ENCODE measurements at places on chromosomes 12 and 14.

- no peak for DNase-seq
These were observed at the start of gene GLI1 for GRCh38 chr12:57459750-57460467. Gene GLI1 (plus strand): TSS chr12:57459785. CDS start chr12:57463692, 3,907 bp downstream.

DNA sequence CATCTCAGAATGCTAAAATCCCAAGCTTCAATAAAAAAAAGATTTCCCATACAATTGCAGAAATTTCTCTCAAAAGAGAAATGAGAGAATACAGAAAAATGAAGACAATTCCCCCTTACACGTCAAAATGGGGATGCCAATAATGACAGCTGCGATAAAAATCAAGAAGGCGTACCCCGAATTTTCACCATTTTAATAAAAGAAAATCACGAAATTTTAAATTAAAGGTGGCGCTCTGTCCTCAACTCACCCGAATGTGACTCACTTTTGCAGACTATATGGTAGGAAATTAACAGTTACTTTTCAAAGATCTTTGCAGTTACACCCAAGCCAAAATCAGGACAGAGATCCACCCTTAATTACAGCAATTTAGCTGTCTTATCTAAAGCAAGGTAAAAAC is 2.1 kb downstream of the ATP2B1 start:
- no peak for DNase-seq

- DNase-seq, result no peak
These were observed 1085.9 kb downstream of the BCL11B start for GRCh38 chr14:98186140-98186539.

GRCh38 chr12:94266796-94267536 is 118.6 kb downstream of the PLXNC1 start:
- no peak for DNase-seq

GRCh38 chr12:87119713-87120112 is 863.5 kb upstream of the MGAT4C start:
- DNase-seq, result no peak

DNA sequence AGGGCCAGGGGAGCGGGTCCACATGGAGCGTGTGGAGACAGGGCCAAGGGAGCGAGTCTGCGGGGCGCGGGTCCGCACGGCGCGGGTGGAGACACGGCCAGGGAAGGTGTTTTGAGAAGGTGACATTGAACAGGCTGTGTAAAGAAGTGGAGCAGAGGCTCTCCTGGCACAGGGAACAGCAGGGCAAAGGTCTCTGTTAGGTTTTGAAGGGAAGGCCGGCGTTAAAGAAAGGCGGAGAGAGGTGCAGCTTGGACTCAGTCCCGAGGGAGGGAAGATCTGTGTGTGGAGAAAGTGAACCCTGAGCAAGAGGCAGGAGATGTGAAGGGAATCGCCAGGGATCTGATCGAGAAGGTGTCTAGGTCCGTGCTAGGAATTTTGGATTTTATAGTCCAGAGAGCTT is 1.8 kb downstream of the PXMP2 start:
- no peak for DNase-seq

DNA sequence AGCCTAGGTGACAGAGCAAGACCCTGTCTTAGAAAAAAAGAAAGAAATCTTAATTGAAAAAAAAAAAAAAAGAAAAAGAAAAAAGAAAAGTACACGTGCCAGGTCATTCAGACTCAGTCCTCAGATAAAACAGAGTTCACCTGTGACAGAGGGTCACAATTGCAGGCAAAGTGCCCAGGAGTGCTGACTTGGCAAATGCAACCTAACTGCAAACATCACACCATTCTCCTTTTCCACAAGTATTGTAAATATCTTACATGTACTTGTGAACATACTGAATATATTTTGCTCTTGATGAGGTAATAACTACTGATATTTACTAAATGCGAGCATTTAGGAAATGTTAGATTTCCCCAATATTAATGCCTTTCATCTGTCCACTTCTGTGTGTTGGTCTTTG is 9.0 kb upstream of the COL2A1 start:
- DNase-seq, result no peak

GRCh38 chr12:11174022-11174421 is 3.0 kb downstream of the SMIM10L1 start:
- DNase-seq, result peak; percentile 70

GRCh38 chr14:100604709-100605108 is 17.5 kb upstream of the BEGAIN start:
- no peak for DNase-seq

DNA sequence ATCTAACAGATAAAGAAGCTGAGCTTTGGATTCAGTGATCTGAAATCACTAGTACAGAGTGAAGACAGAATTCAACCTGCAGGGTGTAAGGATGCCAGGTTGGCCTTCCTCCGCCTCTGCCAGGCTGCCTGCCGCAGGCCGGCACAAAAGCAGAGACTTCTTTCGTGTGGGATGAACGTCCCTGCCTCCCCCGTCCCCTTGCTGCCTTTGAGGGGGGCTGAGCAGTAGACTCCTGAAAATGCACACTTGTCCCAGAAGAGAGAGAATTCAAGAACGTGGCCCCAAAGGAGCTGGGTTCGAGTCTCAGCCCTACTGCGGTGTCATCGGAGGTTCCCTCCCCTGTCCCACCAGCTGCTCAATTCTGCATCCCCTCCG is 154.3 kb downstream of the BCL11B start:
- DNase-seq, result no peak

- DNase-seq, result no peak
These were observed 5.0 kb downstream of the HNRNPC start for GRCh38 chr14:21264025-21264801.

- no peak for DNase-seq
These were observed 30.3 kb downstream of the HIP1R start for GRCh38 chr12:122865268-122866231.

GRCh38 chr12:32270818-32271710 is 128.3 kb upstream of the FGD4 start:
- DNase-seq, result no peak

DNA sequence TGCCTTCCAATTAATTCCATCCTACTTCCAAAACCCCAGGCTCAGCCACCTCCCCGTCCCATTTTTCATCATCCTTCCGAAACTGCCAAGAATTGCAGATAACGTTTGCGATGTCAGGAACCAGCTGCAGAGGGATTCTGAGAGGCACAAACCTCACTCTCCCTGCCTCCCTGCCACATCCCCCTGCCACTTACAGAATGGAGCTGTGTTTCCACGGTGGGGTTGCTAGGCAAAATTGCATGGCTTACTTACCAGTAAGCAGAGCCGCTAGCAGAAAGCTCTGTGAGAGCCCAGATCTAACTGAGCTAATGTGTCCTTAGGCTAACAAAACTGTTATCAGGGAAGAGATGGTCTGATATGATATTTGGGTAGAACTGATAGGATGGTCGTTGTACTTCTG is 127.4 kb downstream of the KCNK10 start:
- DNase-seq, result no peak

- no peak for DNase-seq
These were observed 23.8 kb downstream of the HSPB8 start for GRCh38 chr12:119202544-119202943.

DNA sequence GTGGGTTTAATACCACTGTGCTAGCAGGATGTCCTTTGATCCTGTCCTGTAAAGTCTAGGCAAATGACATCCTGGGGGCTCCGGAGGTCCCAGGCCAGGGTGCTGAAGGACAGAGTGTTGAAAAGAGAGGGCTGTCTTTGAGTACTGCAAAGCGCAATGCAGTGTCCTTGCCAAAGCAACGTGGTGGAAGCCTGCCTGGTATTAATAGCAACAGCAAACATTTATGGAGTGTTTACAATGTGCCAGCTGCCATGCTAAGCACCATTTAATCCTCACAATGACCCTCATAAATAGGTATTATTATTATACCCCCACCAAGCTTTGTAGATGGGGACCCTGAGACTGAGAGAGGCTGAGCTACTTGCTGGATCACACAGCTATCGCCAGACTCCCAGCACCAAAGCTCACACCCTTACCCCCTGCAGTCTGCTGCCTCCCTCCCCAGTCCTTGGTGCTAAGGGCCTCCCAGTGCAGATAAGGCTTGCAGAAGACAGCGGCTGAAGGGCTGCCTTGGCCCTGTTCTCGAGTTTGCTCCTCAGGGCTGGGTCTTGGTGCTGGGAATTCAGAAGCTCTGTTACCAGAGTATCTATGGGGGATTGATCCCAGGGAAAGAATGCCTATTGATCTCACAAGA is 427.7 kb downstream of the FUT8 start:
- DNase-seq, result peak; percentile 91

DNA sequence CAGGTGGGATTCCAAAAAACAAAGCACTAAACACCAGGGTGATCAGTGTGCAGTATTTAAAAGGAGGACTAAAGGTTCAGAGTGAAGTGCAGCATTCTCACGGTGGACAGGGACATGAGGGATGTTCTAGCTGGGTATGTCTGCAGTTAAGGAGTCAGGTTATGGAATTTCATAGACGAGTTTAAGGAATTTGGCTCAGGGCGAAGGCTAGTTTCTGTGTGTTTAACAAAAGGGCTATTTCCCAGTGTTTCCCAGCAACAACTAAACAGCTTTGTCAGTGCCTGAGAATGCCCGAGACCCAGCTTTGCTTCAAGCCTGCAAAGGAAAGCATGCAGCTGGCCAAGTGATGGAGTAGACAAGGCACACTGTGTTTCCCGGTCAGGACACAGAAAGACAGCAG is 7.0 kb downstream of the KRT1 start:
- DNase-seq, result no peak

DNA sequence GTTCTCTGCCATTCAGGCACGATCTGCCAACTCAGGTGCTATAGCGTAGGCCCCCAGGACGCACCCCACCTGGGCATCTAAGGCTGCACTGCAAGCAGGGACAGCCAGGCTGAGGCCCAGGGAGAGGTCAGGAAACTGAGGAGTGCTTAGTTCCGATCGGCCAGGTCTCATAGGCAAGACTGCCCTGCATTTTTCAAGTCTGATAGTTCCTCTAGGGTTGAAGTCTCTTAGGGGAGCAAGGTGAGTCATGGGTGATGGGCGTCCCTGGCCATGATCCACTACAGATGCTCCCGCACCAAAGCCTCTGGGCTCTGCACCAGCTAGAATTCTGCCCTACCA is 13.2 kb downstream of the NOPCHAP1 start:
- no peak for DNase-seq

- no peak for DNase-seq
These were observed 88.4 kb downstream of the CAND1 start for GRCh38 chr12:67357376-67358125.

GRCh38 chr12:84413656-84414055 is 498.9 kb downstream of the SLC6A15 start:
- no peak for DNase-seq

- no peak for DNase-seq
These were observed 117.9 kb downstream of the SCAF11 start for GRCh38 chr12:45872446-45872845.

DNA sequence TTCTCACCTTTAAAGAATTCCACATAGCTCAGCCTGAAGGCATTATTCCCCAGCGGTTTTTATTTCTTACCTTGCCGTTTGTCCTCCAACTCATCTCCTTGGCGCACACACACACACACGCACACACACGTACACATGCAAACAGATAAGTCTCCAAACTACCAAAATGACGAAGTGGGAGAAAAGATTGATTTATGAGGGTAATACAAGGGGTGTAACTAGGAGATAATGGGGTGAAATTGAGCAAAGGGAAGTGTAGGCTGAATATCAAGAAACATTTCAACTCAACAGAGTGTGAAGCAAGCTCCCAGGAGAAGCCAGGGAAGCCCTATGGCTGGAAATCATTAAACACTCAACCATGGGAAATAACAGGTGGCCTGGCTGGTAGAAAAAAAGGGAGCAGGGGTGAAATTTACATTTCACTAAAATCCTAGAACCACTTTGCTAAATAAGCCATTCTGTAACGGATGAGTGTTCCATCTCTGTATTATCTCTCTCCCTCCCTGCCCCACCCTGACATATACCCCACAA is 41.0 kb downstream of the GRIN2B start:
- DNase-seq, result no peak

- DNase-seq, result no peak
These were observed 75.9 kb upstream of the CRY1 start for GRCh38 chr12:107169200-107169599.

- DNase-seq, result no peak
These were observed 4.5 kb upstream of the MIA2 start for GRCh38 chr14:39229222-39229543.

DNA sequence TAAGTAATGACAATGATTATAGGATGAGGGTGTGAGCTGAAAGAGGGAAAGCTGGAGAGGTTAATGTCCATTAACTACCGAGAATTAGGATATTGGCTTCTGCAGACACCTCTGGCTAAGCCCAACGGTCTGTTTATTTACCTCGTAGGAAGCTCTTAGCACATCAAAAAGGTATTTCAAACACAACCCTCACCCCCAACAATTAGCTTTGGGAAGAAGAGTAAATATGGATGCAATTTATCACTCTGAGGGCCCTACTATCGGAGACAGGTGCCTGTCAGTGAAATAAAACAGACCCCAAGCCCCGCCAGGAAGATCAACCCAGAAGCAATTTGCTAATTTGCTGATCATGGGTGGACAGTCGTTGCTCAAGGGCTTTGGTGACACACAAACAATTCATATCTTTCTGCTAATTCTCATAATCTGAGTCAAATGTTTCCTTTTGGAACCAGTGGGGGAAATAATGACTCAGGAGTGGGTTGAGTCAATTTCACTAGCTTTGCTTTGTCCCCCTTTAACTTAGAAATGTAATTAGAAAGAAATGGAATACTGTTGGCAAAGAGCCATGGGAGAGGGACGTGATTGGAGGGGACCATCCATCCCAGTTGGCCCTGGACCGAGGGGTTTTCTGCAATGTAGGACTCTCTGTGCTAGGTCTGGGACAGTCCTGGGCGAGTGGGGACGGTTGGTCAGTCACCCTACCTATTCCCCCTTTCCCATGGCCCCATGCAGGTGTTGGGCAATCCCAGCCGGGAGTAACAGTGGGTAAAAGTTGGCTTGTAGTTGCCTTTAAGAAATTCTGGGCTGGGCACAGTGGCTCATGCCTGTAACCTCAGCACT is 99.1 kb upstream of the MED13L start:
- DNase-seq, result peak; percentile 98

GRCh38 chr12:24226745-24227350 is 277.4 kb upstream of the SOX5 start:
- DNase-seq, result no peak

DNA sequence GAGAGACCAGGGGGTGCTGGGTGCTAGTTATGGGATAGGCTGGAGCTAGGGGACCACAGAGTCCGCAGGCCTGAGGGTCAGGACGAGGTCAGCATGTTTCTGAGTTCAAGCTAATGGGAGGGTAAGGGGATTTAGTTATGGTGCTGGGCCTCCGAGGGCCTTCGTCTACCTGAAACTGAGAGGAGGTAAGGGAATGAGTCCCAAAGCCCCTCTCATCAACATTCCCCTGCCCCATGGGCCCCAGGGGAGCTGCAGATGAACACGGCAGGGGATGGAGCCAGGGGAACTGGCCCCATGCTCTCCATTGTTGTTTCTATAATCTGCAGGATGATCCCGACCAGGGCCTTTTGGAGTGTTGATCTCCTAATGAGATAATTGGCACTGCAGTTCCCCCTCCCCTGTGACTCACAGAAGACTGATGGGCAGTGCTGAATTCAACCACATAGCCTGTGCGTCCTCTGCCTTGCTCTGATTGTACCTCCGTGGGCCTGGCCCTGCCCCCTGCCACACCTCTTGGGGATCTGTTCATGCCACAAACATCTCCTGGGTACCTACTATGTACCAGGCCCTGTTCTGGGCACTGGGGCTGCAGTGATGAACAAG is 21.4 kb downstream of the FAIM2 start:
- DNase-seq, result no peak

GRCh38 chr14:53151523-53152183 is 1.5 kb downstream of the DDHD1 start:
- no peak for DNase-seq

GRCh38 chr12:111642681-111643426 is 42.9 kb downstream of the BRAP start:
- DNase-seq, result no peak

GRCh38 chr12:7060353-7060954 is at the start of gene C1S:
Gene C1S (plus strand): TSS chr12:7060718. CDS start chr12:7061913, 1,195 bp downstream.
- DNase-seq, result no peak
